CD4-positive, alpha-beta T cell treated with Interleukin-17A for 1 hour (primary cell): ENCODE measurements at places on chromosomes 7 and 10.
A peak's percentile ranks its signal among the peaks of the same experiment; 100 is the strongest.

DNA sequence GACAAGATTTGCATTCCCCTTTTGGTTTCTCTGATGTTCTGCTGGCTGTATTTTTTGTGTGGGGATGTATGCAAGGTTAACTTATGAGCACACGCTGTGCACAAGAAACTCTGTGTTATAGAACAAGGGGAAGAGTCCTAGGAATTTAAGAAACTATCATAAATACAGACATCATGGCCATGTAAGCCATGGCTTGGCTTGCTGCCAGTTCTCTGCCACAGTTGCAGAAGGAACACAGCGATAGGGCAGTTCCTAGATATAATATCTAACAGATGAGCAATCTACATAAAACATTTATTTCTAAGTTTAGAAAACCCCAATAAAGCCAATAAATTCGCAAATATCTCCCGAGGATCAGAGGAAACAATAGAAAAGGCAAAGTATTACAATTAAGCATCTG, 153.3 kb downstream of the LRRTM3 start:
- no peak for DNase-seq

DNA sequence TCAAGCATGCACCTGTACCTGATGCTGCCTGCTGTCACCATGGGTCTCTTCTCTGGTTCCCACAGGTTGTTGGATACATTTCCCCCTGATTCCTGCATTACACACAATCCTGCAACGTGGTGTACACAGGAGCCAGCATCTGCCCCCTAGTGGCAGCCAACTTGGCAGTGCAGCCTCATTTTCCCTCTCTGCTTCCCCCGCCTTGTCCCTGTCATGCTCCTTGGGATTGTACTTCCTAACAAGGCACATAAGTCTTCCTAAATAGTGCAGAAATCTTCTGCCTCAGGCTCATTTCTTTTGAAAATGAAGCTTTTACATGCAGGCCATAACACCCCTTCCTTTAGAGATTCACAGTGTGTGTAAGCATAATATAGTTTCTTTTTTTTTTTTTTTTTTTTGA, 387.5 kb downstream of the CCSER2 start:
- no peak for DNase-seq

GRCh38 chr7:108308903-108309302, 147.3 kb downstream of the NRCAM start:
- no peak for DNase-seq

DNA sequence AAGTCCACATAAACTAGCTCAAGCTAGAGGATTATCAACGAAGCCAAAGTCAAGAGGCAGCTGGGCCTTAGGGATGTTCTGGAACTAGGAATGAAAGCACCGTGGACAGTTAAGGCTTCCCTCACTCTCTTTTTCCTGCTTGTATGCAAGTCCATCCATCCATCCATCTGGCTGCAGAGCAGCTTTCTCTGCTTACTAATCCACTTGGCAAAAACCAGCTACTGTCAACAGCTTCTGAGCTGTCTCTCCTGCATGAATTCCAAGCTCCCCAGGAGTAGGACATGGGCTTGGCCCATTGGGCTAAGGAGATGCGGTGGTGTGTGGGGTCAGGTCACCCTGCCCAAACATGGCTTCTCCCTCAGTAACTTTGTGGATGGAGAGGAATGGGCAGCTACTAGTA, 66.2 kb downstream of the NAMPT start:
- no peak for DNase-seq

DNA sequence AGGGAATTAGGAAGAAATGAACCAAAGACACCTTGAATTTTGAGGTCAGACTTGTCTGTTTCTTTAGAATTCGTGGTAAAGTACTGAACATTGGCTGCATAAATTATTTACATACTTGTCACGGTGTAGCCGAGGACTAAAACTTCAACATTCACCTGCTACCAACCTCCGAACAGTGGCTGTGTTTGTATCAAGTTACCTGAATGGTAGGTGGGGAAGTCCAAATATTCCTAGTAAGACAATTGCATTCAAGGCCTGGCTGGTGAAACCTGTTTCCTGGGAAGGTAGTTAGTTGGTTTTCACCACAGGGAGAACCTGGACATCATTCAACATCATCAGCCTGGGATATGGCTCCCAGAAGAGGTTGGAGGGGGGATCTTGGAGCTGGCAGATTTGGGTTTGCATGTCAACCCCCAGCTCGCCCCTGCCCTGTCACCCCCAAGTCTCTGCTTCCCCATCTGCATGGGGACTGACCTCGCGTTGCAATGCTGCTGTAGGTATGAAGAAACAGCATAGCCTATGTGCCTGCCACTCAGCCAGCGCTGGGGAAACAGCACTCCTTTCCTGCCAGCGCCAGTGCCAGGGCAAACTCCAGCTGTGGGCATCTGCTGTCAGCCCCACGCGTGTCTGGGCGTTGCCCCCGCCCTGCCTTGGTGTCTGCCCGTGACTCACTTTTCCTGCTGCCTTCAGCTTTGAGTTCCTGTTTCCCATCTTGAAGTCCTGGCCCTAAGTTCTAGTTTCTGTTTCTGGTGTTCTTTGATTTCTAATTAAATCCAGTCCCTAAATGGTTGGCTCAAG, 12.7 kb upstream of the LARP4B start:
- DNase-seq = peak; percentile 21

- DNase-seq = peak; percentile 3
These were observed 270.4 kb downstream of the HGF start for GRCh38 chr7:81499262-81500116.

GRCh38 chr10:1395481-1396296, 339.5 kb downstream of the WDR37 start:
- DNase-seq = no peak

DNA sequence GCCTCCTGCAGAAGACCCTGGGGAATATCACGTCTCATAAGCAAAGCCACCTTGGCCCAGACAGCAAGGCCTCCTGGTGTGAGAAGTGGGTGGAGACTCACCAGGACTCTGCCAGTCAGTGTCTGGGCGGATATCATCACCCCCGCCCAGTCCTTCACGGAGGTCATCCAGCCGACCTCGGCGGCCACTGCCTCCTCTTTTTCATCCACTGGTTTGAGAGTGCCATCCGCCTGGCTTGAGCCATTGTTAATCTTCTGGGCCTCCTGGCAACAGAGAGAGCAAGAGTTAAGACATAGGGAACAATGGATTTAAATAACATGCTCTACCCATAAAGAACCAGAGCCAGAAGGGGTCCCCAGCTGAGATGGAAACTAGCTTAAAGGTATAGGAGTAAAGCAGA, 233.8 kb downstream of the KCNMA1 start:
- DNase-seq = no peak

- DNase-seq = no peak
These were observed 139.0 kb downstream of the FGFR2 start for GRCh38 chr10:121459279-121459621.

GRCh38 chr7:23287612-23288011, 11.5 kb upstream of the MALSU1 start:
- DNase-seq = no peak

DNA sequence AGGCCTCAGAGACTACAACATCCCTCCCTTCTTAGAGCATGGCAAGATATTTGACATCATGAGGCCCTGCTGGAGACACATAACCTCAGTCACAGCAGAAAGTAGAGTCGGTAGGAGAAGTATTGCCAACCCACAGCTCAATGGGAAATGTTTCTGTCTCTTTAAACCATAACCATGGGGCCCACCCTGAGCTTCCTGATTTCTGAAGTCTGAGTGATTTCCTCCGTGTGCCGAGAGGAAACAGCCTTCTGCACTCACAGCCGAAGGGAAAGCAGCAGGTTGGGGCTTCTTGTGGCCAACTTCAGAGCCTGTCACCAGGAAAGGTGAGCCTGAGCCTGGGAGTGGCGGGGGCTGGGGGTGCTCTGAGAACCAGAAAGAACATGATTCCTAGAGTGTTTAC, at the start of gene GIMAP1:
Gene GIMAP1, plus strand, starts transcription at position 246 of the 400 bp plus-strand sequence. CDS start 2,435 bp downstream, outside the sequence.
- DNase-seq = peak; percentile 77

- DNase-seq = no peak
These were observed 48.2 kb upstream of the GPAM start for GRCh38 chr10:112231602-112232400.

GRCh38 chr7:14826426-14826825, 76.1 kb downstream of the DGKB start:
- no peak for DNase-seq

DNA sequence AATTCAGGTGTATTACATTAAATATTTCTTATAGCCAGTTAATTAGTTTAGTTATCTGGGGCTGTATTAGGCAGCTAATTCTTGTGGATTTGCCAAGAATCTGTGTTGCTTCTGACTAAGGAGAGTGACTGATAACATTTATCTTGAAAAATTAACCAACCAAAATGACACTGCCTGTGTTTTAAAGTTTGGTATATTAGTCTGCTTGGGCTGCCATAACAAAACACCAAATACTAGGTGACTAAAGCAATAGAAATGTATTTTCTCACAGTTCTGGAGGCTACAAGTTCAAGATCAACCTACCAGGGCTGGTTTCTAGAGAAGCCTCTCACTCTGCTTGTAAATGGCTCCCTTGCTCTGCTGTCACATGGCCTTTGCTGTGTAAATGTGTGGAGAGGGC, 12.9 kb downstream of the EXOC4 start:
- DNase-seq = no peak

DNA sequence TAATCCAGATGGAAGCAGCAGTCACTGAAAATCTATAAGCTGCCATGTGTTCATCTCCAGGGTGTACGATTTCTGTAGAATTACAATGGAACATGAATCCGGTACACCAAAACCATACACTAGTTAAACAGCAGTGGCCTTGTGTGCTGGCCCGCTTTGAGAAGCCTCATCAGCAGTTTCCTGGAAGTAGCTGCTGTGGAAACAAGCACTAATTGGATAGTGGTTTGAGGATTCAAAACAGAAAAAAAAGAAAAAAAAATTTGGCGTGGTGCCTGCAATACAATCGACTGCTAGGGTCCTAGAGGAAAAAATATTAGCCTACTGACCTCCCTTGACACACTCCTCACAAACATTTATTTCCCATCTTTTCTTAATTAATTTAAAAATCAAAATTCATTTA, 545.9 kb downstream of the SORCS1 start:
- no peak for DNase-seq

DNA sequence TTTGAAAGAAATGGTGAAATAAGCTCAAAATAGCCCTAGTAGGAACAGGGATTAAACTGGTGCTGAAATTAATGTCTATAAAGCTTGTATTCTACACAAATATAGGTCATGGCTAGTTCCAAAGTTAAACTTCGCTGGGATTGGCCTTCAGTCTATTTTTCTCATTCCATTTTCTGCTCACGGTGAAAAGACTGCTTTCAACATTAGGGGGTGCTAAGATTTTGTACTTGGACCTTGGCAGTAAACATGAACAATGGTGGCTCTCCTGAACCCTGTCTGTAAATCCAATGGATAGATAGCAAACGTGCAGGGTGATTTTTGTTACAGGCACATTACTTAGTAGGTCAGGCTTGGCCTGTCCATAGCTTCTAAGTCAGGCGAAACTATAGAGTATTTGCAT, 36.0 kb upstream of the RSU1 start:
- peak; percentile 7 for DNase-seq
